Activated CD8-positive, alpha-beta memory T cell treated with anti-CD3 and anti-CD28 coated beads, Interleukin-2, amount 50 U/mL, for 48 hours (primary cell): ENCODE measurements at places on chromosomes 2 and 18.

DNA sequence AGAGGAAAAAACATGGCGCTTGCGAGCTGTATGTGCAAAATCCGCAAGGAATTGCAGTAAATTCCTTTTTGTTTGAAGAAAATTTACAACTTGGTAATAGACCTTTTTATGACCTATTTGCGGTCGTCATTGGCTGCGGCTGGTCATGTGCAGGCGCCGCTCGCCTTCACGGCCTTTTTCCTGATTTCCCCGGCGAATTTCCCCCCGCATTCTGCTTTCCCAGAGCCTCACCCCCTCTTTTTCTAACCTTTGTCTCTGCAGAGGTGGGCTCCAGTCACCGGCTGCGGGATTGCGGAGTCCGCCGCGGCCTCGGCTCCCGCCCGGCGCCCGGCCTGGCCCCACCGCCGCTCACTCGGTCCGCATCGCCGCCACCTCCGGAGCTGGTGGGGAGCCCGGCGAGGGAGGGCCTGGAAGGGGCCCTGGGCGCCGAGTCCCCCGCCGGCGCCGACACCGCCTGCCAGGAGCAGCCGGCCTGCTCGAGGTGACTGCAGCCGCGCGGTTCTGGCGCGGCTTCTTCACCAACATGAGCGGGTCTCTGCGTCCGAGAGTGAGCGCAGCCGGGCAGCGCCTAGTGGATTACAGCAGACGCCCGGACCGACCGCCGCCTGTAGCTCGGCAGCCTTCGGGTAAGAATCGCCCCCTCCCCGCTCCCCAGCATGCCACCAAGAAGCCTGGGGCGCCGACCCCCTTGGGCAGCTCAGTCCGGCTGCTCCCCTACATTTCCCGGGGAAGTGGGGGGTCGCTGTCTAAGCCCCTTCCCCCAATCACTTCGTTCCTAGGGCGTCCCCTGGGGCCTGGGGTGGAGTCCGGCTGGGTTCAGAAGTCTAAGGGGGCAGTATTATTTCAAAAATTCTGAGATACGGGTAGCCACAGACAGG lies 7.1 kb downstream of the HOXD8 start:
- peak; percentile 58 for DNase-seq

DNA sequence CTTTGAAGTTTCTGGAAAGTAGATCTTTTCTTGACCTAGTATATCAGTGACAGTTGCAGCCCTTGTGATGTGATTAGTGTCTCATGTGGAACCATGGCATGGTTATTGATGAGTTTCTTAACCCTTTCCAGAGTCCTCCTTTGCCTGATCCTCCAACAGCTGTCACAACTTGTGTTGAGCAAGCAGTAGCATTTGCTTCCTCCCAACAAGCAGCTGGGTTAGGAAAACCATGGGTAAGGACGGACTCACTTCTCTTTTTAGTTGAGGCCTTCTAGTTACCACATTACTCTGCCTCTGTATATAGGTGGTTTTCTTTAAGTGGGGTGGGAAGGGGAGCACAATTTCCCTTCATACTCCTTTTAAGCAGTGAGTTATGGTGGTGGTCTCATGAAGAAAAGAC lies 96.3 kb downstream of the XRCC5 start:
- DNase-seq, result no peak

DNA sequence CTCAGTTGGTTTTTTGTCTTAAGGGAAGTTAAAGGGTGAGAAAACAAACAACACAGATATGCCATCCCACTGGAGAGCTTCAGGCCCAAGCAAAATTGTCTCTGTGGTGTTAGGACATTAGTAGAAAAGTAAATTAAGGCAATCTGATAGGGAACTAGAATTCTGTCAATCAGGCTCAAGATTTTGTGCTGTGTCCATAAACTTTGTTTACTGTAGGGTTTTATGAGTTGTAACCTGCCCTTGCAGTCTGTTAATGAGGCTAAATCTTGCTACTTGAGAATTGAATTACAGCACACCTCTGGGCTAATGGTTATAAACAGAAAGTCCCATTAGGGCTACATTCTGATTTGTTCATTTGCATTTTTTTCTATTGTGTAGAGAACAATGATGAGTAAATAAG lies 78.0 kb upstream of the OTX1 start:
- no peak for DNase-seq

DNA sequence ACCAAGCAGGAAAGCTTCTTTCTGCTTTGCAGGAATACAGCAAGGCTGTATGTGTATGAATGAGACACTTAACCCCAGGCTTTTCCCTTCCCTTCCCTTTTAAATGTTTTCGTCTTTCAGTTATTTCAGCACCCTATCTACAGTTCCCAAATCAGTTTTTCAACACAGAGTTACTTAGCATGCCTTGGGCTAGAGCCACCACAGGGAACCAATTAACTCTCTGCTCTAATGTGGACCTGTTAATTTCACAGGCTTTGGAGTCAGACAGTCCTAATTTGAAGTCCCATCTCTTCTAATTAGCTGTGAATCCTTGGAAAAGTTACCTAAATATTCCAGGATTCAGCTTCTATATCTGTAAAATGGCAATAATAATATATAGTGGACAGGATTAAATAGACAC lies 89.2 kb upstream of the REG3A start:
- DNase-seq, result no peak

GRCh38 chr2:145849466-145849865 lies 1329.5 kb upstream of the ZEB2 start:
- no peak for DNase-seq

DNA sequence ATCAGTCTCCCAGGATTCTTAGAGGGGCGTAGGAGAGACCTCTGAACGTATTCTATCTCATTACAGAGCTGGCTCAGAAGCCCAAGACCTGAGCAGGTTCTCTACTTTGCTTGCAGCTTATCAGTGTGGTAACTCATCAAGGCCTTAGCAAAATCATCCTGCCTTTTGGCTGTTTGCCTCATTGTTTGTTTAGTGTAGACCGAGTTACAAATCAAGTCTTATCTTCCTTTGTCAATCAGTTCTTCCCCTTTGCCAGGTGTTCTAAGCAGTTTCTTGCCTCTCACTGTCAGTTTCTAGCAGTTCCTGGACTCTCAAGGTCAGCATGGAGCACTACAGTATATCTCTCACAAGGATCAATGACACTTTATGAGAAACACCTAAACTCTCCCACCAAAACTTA lies 30.9 kb upstream of the NAB1 start:
- DNase-seq, result no peak

GRCh38 chr2:88451811-88452564 lies 505 bp downstream of the FOXI3 start:
- DNase-seq, result peak; percentile 59

- no peak for DNase-seq
These were observed 140.8 kb downstream of the PTGR3 start for GRCh38 chr18:75067996-75068645.

GRCh38 chr2:10647441-10647840 lies 42.3 kb downstream of the NOL10 start:
- DNase-seq, result no peak

- no peak for DNase-seq
These were observed 76.6 kb downstream of the SLC66A2 start for GRCh38 chr18:79874553-79875530.

DNA sequence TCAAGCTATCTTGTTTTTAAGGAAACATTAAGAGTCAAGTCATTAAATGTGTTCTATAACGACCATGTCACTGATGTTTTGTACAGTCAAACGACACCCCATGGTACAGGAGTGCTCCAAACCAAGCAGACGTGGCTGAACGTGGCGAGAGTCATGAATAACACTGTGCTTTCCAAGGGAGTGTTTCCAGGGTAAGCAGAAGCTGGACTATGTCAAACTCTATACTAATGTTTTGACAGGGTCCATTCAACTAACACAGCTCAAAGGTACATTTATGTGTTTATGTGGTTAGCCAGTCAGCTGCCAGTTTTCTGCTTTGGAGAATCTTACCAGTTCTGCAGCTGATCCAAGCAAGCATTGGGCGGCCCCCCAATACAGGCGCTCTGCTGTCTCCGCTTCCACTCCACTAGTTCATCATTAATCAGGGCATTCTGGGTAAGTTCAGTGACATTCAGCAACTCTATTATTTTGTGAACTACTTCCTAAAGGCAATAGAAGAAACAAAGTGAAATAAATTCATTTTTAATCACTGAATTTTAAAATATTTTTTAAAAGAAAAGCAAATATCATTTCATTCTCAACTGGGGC lies 16.4 kb downstream of the STAT1 start:
- no peak for DNase-seq

DNA sequence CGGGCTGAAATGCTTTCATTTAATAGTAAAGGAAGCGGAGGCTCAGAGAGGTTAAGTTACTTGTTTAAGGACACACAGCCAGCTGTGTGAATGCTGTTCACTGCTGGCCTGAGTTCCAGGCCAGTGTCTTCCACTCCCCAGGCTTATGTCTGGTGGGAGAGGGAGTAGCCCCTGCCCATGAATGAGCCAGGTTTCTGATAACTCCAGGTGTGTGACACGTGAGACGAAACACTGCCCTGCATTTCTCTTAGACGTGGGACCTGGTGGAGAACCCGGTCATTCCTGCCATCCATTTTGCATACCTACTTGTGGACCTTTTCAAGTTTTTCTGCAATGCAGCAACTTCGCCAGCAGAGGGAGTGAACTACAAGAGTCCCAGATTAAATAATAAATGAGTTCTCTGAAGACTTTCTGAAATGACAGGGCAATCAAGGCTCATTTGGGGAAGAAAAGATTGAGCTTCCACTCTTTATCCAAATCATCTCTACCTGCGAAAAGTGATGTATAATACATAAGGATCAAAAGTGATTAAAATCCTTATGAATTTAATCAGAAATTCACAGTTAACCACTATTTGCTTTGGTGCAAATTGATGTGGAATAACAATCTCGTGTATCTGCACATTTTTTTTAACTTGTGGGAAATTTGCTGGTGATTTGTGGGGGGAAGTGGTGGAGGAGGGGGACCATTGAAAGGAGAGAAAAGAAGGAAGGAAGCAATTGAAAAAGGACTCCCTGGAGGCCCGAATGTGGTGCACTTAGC lies 79.4 kb upstream of the ASB18 start:
- no peak for DNase-seq

DNA sequence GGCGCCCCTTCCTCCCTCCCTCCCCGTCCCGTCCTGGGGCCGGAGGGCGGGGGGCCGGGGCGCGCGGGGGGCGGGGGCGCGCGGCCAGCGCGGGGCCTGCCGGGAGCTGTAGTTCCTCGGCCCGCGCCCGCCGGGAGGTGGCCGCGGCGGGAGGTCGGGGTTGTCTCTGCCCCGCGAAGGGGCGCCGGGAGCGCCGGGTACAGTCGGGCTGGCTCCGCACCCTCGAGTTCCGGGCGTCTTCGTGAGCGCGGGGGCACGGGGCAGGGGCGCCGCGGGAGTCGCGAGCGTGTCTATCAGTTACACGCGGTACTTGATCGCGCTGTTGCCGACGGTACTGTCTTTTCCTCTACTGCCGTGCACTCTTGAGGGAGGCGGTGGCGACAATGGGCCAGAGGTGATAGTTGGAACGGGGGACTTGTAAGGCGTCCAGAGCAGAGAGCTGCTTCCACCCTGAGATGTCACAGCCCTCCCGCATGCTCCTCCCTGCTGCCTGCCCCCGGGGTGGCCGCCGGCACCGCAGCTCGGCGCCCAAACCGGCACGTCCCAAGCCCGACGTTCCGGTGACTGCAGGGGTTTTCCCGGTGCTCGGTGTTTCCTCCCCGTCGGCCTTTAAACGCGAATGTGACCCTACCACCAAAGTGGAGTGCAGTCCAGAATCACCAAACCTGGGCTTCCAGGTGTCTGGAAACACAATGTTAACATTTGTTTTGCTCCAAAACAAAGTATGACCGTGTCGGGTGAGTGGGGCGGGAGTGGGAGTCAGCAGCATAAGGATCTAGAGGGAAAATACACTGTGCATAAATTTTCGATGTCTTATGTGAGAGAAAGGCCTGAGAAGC lies at the start of gene PRKD3:
PRKD3 (minus strand) TSS at position 48 of the 839 bp plus-strand sequence. CDS start 8,309 bp downstream, outside the sequence.
- DNase-seq, result peak; percentile 81

DNA sequence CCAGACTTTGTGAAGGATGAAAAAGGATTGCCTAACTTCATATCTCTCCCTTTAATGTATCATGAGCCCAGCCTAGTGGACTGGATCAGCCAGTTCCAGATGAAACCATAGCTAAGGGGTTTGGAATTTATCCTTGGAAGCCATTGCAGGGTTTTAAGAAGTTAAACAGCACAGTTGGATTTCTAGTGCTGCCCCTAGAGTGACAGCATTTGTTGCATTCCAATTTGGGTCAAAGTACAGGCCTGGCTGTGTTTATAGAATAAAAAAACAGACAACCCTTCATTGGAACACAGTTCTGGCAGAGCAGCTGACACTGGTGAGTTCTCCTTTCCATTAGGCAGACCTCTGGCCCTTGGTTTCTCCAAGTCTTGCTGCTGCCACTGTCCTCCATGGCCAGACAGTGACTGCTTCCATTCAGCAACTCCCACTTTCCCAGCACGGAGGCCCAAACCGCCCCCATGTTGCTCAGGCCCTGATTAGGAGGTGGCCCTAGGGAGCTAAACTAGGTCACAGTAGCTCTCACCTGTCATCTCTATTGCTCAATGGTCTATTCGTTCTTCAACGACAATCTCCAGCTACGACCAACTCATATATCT lies 8.0 kb downstream of the GPR39 start:
- DNase-seq, result no peak

DNA sequence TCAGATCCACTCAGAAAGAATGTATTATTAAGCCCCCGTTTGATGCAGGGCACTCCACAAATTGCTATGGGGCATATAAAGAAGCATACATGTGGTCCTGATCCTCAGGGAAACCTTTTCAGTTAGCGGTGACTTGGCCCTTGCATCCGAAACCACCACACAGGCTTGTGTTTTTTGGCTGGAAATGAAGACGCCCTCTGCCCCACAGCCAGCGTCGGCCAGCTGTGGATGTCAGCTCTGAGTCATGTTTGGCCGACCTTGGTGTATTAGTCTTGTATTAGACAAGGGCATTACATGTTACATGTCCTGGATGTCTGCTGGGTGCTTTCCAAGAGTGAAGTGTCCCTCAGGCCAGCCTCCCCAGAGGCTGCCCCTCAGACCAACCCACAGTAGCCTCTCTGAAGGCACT lies 107.6 kb upstream of the MAP3K20 start:
- DNase-seq, result no peak

DNA sequence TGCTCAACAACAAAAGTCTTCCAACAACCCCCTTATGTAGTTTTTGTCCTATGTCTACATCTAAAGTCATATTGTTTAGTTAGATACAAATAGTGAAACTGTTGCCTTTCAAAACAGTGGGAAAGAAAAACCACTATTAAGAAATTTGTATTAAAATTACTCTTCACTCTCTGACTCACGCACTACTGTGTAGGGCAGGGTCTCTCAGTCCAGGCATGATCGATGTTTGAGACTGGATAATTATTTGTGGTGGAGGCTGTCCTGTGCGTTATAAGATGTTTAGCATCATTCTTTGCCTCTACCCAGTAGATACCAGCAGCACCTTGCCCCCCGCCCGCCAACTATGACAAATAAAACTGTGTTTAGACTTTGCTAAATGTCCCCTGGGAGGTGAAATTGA lies 369.4 kb upstream of the ZEB2 start:
- DNase-seq, result no peak
